ENCODE measurements at places on chromosomes 13 and 19.
A peak's percentile ranks its signal among the peaks of the same experiment; 100 is the strongest.

DNA sequence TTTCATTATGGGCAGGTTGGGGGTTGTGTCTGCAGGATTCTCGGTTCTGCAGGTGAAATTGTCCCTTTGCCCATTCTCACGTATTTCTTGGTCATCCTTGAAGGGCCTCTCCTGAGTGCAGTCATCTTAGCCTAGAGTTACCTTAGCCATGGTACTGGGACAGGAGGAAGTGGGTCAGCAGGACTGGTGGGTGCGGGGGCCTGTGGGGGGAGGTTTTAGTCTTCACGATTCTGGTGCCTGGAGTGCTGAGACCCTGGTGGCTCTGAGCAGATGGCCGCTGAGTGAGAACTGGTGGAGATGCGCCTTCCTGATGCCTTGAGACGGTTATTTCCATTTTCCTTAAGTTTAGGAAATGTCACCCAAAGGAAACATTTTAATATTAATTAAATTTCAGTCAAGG lies 11.8 kb downstream of the COL4A2 start:
- no peak for DNase-seq

GRCh38 chr19:32595491-32595890 lies 14.5 kb downstream of the PDCD5 start:
- DNase-seq: no peak

DNA sequence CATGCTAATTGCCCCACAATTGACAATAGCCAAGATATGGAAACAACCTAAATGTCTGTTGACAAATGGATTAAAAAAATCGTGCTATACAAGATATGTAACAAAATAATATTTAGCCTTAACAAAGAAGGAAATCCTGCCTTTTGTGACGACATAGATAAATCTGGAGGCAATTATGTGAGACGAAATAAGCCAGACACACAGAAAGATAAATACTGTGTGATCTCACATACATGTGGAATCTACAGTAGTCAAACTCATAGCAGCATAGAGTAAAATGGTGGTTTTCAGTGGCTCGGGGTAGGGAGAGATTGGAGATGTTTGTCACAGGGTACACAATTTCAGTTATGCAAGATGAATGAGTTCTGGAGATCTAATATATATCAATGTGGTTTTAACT lies 895.8 kb downstream of the SLITRK6 start:
- DNase-seq: no peak

DNA sequence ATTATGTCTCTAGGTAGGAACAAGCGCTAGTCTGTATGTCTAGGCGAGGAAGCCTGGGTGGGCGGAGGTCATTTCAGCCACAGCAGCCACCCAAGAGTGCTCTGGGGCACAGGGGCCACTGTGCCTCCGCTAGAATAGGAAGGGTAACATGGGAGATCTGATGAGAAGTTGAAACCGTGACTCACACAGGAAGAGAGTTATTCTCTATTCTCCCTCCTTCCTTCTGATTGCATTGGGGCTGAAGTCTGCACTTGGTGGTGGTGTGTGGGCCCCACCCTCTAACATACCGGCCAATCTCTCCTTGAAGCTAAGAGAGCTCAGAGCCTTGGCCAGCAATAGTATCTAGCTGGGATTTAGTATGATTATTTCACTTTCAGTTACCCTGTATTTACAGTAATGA lies 20.3 kb upstream of the GGACT start:
- peak; percentile 36 for DNase-seq

GRCh38 chr19:46896076-46896794 lies 35.4 kb downstream of the ARHGAP35 start:
- DNase-seq: no peak

DNA sequence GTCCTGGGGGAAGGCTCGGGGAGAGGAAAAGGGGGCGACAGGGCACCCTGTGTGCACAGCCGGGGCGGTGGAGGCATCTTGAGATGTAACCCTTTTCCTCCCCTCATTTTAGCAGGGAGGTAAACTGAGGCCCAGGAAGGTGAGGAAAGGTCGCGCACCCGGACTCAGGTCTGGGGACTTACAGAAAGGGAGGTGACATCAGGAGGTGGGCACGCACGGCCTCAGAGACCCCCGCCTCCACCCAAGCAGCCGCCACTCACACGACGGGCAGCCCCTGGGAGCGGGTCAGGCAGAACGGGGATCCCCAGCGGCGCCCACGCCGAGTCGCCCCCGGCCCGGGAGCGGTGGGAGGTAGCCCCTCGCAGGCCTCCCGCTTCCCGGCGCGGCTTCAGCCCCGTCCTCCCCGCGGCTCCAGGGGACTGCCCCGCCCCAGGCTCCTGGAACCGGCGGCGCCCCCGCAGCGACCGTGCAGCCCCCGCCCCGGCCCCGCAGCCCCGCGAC lies 477 bp downstream of the PIP5K1C start:
- no peak for DNase-seq
